ENCODE measurements at places on chromosomes 3 and 15.

- no peak for DNase-seq
These were observed 213.4 kb upstream of the TBL1XR1 start for GRCh38 chr3:177410730-177411129.

- no peak for DNase-seq
These were observed 625.6 kb upstream of the NAALADL2 start for GRCh38 chr3:174233511-174233910.

DNA sequence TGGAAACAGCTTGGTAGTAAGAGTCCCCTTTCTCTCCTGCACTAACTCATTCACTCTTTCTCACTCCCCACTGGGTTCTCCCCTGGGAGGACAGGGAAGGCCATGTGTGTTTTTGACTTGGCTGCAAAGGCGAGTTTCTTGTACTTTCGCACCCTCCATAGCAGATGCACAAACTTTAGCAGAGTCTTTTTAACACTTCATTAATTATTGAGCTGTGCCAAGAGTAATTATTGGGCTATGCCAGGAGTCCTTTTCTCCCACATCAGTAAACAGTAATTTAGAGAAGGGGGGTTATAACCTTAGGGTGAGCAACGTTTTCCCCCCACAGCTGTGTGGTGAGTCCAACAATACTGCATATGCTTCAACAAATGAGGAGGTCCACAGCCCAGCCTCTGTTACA is 224.4 kb upstream of the ATP11B start:
- DNase-seq = no peak

DNA sequence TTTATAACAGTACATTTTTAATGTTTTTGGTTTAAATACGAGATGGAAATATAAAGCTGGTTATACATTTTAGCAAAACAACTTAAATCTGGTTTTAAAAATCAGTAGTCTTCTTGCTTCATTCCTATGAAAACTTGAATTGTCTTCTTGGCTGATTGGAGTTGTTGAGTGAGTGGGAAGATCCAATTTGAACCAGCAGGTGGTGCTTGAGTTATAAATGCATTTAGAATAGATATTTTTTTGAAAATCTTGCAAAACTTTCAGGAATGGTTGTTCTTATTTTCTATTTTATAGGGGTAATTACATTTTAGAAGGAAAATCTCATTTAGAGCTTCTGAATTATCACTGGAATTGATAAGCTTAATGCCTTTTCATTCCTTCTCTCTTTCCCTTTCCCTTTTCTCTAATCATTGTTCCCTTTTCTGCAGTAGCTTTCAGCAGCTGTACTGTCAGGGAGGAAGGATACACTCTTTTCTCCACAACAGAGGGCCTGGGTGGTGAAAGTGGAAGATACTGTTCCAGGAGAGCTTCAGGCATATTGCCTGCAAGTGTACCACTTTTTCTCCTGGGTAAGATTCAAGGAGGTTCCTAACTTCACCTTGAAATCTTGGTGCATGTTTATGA is 335.6 kb downstream of the NLGN1 start:
- DNase-seq = no peak

GRCh38 chr3:99674086-99674789 is 35.8 kb downstream of the COL8A1 start:
- no peak for DNase-seq

DNA sequence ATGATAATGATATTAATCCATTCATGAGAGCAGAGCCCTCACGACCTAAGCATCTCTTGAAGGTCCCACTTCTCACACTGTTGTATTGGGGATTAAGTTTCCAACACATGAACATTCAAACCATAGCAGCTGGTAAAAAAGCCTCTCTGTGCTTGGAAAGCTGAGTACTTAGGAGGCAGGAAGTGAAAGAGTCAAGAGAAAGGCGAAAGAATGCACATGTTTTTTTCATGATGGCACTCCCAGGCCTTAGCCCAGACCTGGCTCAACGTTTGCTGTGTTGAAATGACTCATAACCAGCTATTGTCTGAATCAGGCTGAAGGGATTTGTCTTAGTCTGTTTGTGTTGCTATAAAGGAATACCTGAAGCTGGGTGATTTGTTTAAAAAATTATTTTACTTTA is 84.4 kb upstream of the RGMA start:
- DNase-seq = no peak

DNA sequence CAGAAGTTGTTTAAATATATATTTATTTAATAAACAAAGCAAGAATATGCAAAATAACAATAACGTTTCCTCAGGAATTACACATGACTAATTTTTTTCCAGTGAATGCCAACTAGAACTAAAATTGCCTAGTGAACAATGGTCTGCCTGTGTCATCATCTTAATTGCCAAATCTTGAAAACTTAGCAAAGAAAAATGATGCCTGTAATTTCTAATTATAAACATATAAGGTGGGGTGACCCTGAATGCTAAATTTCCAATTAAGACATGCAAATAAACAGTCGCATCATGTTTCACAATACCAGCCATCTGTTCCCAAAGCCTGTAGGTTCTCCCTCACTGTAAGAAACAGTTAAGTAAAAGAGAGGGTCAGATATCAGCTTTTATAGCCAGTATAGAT is 67.6 kb upstream of the PLCL2 start:
- no peak for DNase-seq

- peak; percentile 86 for DNase-seq
These were observed 61.8 kb upstream of the ANKRD28 start for GRCh38 chr3:15859507-15860013.

- no peak for DNase-seq
These were observed 6.6 kb downstream of the STIMATE start for GRCh38 chr3:52890735-52891134.

DNA sequence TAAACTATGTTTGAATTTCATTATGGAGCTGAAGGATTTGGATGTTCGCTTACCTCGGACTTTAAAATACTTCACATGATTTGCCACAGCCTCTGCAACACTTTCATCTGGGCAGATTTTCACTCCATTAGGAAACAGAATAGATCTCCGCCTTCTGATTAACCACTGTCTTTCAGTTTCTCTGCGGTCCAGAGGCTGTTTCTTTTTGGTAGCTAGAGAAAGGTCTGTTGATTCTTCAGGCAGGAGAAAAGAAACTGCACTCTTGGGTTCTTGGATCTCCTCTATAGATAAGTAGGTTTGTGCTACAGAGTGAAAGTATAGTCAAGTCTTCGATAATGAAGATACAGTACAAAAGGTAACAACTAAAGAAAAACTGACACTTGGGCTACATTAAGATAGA is 844 bp downstream of the IMPG2 start:
- DNase-seq = no peak

DNA sequence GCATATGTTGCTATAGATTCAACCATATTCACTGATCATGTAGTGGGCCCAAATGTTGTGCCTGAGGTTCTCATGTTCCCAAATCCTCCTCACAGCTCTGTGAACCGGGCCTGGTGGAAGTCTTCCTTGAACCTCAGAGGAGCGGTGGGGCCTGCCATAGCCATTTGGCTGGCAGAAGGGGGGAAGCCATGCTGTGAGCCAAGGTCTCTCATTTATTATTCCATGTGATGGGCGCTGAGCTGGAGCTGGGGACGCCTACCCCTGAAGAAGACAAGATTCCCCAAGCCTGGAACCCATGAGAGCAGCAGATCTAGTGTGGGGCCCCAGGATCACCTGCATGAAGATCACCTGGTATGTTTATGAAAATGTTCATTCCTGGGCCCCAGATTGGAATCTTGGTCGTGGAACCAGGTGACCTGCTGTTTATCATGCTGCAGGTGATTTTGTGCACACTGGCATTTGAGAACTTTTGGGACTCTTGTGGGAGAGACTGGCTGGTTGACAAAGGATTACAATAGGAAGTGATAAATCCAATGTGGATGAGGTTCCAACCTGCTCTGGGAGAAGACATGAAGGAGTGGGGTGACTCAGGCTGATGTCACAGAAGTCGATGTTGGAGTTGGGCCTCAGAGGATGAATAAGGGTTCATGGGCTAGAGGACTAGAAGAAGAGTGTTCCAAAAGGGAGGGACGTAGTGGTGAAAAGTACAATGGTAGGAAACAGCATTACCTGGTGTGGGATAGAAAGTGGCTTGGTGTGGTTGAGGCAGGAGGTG is 102.1 kb downstream of the ASB7 start:
- DNase-seq = no peak

DNA sequence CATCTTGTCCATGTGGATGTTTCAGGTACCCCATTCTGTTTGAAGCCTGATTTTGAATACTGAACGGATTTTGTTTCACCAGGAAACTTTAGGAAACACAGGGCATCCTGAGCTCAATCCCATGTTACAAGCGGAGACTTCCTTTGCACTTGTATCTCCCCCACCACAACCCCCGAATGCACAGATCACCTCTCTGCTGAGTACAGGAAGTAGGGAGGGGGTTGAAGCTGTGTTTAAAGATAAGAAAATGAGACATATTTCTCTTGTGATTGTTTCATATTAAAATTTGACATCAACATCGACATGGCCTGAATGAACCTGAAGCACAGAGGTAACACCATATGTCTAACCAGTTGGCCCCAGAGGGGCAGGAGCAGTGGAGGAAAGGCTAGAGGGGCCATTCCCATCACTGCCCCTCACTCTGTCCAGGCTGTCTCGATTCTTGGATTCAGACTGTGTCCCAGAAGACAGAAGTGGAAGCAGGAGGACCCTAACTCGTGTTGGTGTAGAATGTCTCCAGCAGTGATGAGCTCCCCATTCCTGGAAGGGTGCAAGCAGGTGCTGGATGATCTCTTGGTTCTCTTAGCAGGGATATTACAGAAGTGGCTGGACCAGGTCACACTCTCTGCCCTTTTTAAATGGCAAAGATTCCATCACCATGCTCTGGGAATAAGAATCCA is 59.6 kb upstream of the IQSEC1 start:
- no peak for DNase-seq

GRCh38 chr15:33797651-33798050 is 170.6 kb upstream of the CHRM5 start:
- DNase-seq = no peak

DNA sequence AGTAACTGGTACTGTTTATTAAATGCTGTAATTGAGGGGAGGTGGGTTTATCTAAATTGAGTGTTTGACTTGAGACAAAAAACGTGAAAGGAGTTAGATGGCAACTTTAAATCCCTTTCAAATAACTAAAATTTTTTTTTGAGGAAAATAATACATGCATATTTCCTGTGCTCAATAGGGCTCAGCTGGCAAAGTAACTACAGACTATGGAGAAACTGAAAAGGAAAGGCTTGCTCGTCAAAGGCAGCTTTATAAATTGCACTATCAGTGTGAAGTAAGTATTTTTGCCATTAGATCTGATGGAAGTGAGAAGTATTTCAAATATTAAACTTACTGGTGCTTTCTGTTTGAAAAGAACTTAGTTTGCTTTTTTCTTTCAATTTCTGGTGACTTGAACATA is 72.2 kb downstream of the DZIP3 start:
- no peak for DNase-seq

- no peak for DNase-seq
These were observed 7.1 kb upstream of the FSIP1 start for GRCh38 chr15:39789736-39790135.

GRCh38 chr15:63403254-63403945 is 21.8 kb upstream of the CA12 start:
- no peak for DNase-seq

- DNase-seq = no peak
These were observed 1.7 kb downstream of the B3GNT5 start for GRCh38 chr3:183254487-183255347.

DNA sequence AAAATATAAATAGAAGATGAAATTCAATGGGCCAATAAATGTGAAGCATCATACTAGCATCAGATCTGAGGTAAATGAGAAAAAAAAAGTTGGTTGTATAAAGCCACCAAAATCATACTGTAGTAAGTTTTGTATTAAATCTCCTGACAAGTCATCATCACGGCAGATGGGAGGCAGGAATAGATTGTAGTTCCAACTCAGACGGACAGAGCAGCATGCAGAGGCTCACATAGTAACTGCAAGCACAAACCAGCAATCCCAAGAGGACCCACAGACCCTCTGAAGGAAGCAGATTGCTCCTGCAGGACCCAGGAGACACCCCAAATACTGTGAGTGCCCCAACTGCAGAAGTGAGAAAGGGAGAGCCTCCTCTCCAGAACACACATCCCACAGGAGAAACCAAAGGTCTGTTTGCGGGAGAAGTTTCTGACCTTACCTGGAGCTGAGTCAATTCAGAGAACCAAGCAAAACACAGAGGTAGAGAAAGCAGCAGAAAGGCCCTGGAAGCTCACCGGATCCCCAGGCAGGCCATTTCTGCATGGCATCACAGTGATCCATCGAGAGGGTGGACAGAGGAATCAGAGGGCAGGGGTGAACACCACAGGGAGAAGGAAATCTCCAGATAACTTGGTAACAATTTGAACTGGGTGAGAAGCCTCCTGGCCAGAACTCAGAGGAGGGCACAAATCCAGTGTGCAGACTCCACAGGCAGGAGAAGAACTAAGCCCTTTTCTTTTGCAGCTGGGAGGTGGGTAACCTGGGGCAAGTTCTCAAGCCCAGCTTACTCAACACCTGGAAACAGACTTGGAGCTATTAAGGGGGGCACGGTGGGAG is 141.6 kb upstream of the ARHGEF26 start:
- DNase-seq = no peak

DNA sequence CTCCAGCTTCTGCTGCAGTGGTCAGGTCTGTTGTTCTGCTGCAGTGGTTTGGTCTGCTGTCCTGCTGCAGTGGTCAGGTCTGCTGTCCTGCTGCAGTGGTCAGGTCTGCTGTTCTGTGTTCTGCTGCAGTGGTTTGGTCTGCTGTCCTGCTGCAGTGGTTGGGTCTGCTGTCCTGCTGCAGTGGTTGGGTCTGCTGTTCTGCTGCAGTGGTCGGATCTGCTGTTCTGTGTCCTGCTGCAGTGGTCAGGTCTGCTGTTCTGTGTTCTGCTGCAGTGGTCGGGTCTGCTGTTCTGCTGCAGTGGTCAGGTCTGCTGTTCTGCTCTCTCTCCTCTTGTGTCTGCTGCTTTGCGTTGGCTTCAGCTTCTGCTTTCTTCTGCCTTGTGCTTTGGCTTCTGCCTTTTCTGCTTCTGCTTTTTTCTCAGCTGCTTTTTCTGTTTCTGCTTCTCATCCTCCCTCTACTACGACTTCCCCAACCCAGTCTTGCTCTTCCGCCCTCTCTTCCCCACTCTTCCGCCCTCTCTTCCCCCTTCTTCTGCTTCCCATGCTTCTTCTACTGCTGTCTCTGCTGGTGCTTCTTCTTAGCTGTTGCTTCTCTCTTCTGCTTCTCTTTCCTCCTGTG is 50.7 kb downstream of the FAM43A start:
- DNase-seq = peak; percentile 74

- no peak for DNase-seq
These were observed 288.9 kb downstream of the ZNF385D start for GRCh38 chr3:21462141-21462540.

DNA sequence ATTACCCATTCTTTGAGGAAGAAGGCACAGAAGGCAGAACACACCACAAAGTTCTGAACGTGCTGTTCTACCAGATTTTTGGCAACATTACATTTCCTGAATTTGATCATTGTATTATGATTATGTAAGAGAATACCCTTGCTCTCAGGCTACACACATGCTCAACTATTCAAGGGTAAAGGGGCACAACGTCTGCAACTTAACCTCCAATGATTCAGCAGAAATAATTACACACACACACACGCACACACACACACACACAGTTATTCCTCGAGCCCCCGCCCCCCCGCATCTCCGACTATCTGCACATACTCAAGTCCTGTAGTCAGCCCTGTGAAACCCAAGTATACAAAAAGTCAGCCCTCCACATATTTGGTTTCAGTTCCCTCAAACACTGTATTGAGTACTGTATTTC is 26.8 kb downstream of the RPN1 start:
- DNase-seq = no peak

GRCh38 chr3:108035751-108036150 is 55.1 kb downstream of the CD47 start:
- no peak for DNase-seq
